NB4 (cell line): ENCODE measurements at places on chromosomes 16 and 17.

- peak; percentile 64 for DNase-seq
Observed at GRCh38 chr17:45740553-45741330, 43.4 kb upstream of the CRHR1 start.

DNA sequence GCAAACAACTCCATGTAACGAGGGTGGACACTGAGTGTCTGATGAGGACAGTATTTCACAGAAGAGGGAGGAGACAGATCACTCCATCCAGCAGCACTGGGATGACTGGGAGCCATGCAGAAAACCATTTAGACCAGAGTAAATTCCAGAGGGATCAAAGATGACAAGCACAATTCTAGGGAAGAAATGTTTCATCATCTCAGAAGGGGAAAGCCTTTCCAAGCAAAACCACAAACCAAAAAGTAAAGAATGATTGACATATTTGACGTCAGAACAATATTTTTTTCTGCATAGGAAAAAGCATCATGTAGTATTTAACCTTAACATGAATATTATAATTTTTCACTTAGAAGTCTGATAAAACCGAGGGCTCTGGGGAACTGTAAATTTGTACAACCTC, 4.8 kb downstream of the DNASE1 start:
- DNase-seq, result no peak

DNA sequence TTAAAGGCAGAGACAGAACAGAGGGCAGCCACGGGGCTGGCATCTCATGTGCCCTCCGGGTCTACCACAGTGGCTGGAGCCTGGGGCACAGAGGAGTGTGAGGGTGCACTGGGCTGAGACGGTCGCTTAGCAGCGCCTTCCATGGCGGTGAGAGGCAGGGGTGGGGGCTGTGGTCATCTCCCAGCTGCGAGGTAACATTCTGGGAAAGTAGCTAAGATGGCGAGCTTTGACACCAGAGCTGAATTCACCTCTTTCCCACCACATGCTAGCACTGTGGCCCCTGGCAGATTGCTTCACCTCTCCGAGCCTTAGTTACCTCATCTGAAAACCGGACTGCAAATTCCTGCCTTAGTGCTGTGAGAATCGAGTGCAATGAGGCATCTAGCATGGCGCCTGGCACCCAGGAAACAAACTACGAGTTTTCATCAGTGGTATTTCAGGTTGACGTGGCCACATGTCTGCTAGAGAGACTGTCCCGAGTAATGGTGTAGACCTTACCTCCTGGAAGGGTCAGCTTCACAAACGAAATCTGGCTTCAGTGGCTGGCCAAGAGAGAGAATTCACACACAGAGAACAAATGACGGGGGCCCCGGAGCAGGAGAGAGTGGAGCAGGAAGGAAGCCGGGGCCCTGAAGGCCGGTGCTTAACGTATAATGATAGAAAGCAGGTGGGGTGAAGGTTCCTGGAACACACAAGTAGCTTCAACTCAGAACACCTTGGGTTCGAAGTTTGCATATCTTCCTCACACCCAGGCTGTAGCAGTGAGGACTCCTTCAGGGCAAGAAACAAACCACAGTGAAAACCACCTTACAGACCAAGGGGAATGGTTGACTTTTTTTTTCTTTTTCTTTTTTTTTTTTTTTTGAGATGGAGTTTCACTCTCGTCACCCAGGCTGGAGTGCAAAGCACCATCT, 63.9 kb upstream of the RPH3AL start:
- no peak for DNase-seq

DNA sequence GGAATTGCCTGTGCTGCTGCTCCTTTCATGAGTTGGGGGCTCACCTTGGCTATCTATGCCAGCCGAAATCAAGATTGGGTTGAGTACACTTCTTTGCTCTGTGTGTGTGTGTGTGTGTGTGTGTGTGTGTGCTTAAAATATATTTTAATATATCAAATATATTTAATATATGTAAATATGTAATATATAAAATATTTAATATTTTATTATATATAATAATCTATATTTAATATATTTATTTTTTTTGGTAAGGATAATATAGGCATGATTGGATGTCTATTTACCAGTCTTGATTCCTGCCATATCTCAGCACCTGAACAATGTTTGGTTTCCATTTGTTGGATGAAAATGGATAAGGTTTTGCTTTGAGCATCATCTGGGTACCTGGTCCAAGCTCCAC, 399.3 kb downstream of the CA10 start:
- no peak for DNase-seq

GRCh38 chr16:59470556-59470955, 736.4 kb upstream of the GOT2 start:
- DNase-seq, result no peak

- DNase-seq, result no peak
Observed at GRCh38 chr16:61654962-61655361, 381.3 kb downstream of the CDH8 start.

DNA sequence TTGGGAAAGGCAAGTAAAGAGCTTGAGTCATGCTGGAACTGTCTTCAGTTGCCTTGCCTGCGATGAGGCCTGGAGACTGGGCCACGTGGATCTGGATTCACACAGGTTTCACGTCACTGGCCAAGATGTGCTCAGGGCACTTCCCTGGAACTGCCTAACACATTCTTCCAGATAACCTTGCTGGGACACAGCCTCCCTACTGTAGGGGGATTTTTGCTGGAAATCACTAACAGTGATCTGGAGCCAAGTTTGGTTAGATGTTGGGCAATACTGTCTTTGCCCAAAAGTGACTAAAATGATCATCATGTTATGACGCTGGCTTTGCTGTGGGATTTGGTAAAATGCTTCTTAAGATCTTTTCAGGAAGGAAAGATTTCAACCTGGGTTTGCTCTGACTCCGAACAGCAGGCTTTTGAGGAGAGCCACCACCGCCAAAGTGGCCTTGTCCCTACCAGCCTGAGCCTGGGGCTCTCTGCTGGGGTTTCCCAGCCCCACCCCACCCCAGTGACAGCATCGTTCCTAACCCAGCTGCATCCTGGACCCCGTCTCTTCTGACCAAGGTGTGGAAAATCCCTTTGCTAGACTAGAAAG, 14.7 kb downstream of the C1QTNF1 start:
- DNase-seq, result no peak

- DNase-seq, result no peak
Observed at GRCh38 chr17:55845385-55845784, 94.5 kb downstream of the PCTP start.

DNA sequence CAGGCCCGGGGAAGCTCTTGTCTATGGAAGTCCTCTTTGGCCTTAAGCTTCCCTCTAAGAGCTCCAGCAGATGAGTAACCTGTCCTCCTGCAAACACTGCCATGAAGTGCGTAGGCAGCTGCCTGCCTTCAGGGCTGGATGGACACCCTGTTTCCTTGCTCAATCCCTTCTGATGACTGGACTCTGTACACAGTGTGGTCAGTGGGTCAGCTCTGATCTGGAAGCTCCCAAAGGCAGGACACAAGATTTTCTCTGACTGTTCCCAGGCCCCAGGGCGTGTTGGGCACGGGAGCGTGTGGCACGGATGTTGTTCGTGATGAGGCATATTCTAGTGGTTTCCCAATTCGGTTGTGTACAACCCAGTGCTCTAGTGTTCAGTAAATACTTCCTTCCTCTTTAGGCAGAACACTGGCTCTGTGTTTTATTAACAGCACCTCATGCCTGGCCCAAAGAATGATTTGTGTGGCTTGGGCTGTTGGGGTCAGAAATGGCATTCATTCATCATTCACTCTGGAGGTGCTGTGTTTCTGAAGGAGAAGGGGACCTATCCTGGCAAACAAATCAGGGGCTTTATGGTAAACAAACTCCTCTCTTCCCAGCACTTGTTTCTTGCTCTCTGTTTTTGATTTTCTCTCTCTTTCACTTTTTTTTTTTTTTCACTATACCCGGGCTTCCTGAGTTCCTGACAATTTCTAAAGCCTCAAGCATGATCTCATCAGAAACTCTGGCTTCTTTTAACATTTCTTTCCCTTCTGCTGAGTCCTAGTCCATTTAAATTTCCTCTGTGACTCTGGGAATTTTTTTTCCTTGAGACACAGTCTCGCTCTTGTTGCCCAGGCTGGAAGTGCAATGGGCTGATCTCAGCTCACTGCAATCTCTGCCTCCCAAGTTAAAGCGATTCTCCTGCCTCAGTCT, 12.0 kb upstream of the RNF157 start:
- DNase-seq, result peak; percentile 86

- no peak for DNase-seq
Observed at GRCh38 chr17:208429-208828, 27.0 kb upstream of the DOC2B start.

- peak; percentile 31 for DNase-seq
Observed at GRCh38 chr16:4915226-4915761, 21.7 kb downstream of the PPL start.

- no peak for DNase-seq
Observed at GRCh38 chr17:48491527-48492273, 39.1 kb downstream of the HOXB1 start.

GRCh38 chr17:12731839-12732238, 57.5 kb upstream of the ARHGAP44 start:
- no peak for DNase-seq
